ENCODE measurements at places on chromosomes 16 and 17.

DNA sequence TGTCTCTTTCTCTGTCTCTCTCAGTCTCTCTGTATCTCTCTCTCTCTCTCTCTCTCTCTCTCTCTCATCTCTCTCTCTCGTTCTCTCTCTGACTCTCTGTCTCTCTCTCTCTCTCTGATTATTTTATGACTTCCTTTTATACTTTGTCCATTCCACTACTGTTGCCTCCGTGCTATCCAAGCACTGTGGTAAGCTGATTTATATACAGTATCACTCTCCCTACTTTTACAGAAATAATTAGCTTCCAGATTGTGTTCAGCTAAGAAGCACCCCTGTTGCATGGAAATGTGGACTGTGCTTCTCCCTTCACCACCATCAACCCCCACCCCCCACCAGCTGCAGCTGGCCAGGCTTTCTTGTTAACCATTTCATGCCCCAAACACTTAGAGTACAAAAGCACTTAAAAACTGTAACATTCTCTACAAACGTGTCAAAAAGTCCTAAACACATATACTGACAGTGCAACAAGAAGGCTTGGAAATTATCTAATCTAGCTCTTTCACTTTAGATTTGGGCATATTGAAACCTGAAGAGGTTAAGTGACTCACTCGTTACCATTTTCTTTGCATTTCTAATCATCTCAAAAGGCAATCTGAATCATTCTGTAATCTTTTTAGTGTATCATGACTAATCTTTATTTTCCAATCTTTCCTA is 11.6 kb upstream of the TMEM100 start:
- peak; percentile 61 for DNase-seq

GRCh38 chr16:27408602-27409031 is 6.6 kb downstream of the IL21R start:
- DNase-seq, result no peak

GRCh38 chr16:22216191-22216831 is 10.2 kb downstream of the EEF2K start:
- DNase-seq, result no peak

DNA sequence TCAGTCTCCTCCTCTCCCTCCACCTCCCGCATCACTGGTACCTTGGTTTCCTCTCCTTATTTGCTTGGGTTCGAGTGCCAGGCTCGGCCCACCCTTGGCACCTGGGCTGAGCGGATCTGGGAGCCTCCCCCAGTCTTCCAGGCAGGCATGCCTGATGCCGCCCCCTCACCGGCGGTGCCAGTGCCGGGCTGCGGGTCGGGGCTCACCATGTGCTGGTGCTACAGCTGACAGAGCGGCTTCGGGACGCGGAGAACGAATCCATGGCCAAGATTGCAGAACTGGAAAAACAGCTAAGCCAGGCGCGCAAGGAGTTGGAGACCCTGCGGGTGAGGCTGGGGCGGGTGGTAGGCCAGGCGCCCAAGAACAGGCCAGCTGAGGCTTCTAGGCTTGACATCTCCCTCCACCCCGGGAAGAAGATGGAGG is 19.2 kb downstream of the FMNL1 start:
- no peak for DNase-seq

All from fibroblast of skin of right biceps (primary cell).